ENCODE measurements at places on chromosomes 2 and 18.

GRCh38 chr2:221515864-221516263 lies 56.2 kb downstream of the EPHA4 start:
- no peak for DNase-seq

- DNase-seq = no peak
These were observed 552.9 kb upstream of the TNP1 start for GRCh38 chr2:217412721-217413120.

DNA sequence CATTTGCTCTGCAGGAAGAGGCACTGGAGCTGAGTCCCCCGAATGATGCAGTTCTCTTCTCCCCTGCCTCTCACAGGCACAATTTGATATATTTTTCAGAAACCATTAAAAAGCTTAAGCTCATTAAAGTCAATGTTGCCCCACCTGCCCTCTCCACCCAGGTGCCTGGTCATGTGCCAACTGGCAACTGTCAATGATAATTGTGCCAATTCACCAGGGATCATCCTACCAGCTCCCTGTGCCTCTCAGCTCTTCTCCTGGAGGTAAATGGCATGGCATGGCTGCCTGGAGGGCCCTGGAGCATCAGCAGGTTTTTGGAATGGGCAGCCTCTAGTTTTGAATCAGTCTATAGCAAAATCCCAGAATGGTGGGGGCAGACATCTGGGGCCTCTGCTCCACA lies 279.6 kb upstream of the ID2 start:
- no peak for DNase-seq

DNA sequence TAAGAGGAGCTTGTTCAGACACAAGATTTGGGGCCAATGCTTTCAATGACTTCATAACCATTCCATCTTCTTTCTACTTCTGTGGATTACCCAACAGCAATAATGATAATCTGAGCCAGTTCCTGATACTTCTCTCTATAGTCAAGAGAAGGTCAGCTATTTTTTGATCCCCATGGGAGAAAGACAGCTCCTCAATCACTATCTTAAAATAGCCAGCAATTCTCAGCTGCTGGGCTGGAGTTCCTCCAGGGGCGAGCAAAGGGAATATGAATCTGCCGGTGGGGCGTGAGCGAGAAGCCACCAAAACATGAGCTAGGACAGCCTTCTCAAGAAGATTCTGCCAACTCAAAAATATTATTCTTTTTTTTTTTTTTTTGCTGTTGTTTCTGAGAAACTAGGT lies at the start of gene TMEM182:
TMEM182 (plus strand) TSS at position 269 of the 400 bp plus-strand sequence. CDS start 187 bp downstream, outside the sequence.
- no peak for DNase-seq

DNA sequence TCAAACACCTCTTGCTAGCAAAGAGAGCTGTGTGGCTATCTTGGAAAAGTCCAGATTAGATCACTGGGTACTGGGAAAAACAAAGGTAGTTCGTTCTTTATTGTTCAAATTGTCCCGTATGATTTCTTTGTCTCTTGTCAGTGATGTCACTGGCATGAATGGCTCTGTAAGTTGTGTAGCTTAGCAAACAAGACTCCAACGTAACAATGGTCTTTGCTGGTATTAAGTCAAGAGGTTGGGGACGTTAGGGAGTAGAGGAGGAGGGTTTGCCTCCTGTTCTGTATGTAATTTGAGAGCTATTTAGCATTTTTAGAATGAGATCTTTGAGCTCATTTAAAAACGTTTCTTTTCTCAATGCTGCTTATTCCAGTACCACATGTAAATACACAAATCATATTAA lies 216.5 kb upstream of the SP5 start:
- no peak for DNase-seq

DNA sequence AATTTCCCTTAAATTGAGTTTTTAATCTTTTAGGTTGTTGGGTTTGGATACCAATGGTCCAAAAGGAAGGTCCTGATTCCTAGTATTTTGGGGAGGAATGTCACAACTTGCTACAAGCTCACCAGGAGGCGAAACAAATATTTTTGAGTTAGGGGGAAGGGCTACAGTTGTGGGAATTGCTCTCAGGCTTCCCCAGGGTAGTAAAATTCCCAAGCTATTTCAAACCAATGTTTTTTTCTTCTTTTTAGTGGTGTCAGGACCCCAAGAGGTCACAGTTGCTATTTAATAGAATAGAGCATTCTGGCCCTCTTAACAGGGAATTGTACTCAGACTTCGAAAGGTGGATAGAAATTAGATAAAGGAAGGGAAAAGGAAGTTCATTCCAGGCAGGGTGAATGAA lies 68.5 kb upstream of the ST3GAL5 start:
- DNase-seq = no peak

GRCh38 chr2:225064362-225064761 lies 22.1 kb upstream of the DOCK10 start:
- DNase-seq = no peak

DNA sequence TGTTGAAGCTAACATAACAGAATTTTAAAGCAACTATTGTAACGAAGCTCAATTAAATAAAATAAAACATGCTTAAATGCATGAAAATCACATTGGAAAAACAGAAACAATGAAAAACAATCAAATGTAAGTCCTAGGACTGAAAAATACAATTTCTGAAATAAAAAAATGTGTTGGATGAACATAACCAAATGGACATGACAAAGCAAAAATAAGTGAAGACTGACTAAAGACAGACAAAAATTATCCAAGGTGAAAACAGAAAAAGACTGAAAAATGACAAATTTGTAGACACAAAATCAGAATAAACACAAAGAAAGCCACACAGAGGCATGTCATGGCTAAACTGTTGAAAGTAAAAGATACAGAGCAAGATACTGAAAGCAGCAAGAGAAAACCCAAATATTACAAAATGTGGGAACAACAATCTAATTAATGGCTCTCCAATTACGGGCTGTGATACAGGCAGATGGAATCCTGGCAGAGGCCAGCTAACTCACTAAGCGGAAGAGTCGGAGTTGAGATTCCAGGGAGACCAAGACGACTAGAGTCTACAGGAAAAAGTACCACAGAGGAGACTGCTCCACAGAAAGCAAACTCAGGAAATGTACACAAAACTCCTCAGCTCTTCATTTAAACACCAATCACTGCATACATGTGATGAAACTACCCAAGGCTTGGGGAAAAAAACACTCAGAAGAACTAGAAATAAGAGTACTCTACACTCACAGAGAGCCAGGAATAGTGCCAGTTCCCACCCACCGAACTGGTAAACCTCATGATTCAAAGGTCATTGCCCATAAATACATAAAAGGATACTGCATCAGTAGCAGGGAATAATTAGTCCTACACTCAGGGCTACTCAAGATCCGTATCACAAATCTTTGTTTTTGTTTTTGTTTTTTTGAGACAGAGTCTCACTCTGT lies 83.6 kb downstream of the ATAD2B start:
- no peak for DNase-seq

Data from spinal cord (tissue), 10 donors.